GM23248 (cell line): ENCODE measurements at places on chromosomes 12 and 14. TPM values are rescaled to one million over a fixed set of nuclear protein-coding genes. Genes with fewer than 3 reads are reported as not detected.

KRT71 gene
- not detected in 2 replicates for polyA plus RNA-seq

IL31 gene
- polyA plus RNA-seq = not detected in 2 replicates

CCDC38 gene
- polyA plus RNA-seq = 0.06 TPM in 1 of 2 replicates, not detected in the other

HOTAIR gene
- not detected in 2 replicates for polyA plus RNA-seq

TUBA1A gene
- 452 and 467 TPM in 2 replicates for polyA plus RNA-seq

DNA sequence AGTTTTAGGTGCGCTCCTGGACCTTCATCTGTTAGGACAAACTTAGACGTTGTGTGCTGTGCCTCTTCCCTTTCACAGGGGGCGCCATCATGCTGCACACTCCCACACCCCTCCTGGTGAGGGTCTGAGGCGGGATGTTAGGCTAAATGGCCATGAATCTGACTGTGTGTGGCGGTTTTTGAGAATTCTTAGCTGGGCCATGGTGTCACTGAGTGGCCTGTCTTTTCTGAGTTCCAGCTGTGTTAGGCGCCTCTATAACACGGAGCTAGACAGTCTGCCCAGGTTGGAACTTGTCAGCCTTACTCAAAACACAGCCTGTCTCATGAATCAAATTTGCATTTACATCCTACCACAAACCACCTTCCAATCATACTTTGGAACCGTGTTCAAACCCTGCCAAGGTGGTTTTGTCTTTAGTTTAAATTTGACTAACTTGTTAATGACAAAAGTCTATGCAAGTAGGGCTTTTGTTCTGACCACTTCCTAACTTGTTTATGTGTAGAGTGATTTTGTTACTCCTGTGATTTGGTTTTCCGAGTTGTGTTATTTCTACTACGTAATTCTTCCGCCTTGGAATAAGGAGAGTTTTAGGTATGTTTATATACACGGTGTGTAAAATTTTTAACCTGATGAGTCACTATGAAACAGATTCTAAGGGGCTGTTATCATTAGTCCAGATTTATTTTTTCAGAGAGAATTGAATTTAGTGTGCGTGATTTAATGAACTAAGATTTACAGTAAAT, 19.6 kb downstream of the ACVR1B start:
- peak; percentile 42 for DNase-seq

DNA sequence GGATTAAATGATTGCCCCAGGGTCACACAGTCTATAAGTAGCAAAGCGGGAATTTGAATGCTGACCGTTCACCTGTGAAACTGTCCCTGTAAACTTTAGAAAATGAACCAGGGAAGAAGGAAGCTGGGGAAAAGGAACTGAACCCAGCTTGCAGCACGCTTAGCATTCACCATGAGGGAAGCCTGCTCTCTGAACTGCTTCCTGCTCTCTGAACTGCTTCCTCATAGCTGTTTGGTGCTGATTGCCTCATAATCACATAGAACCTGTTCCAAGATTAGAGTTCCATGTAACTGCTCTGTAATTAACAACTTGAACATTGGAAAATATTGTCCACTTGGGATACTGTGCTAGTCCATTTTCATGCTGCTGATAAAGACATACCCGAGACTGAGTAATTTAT, 1504.8 kb upstream of the TMEM132C start:
- no peak for DNase-seq

- DNase-seq = peak; percentile 100
These were observed 67.2 kb downstream of the BTG1 start for GRCh38 chr12:92078167-92079053.

DNA sequence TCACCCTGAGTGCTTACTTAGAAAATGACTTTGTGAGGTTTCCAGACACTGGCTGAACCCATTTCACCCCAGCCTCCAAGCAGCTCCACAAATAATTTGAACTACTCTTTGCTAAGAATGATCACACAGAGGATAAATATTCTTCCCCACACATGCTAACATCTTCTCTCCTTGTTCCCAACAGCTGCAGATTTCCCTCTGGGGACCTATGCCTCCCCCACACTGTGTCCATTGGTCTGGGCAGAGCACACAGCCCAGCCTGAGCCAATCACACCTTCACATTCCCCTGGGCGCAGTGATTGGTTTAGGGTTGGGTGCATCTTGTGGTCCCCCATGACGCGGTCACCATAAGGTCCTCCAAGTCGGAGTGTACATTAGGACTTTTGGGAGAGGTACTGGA, 6.9 kb downstream of the SDR9C7 start:
- no peak for DNase-seq

DNA sequence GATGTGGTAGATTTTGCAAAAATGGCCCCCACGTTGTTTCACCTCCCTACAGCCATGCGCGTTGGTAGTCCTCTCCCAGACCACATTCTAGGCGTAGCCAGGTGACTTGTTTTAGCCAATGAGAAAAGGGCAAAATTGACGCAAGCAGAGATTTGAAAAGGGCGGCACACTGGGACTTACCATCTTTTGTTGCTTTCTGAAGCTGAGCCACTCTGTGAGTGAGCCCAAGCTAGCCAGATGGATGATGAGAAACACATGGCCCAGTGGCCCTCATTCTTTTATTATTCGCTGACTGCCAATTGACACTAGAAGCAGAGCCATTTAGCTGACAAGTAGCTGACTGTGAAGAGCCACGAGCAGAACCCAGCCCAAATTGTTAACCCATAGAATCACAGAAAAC, 142.0 kb upstream of the GZMB start:
- peak; percentile 15 for DNase-seq

- DNase-seq = no peak
These were observed 34.7 kb downstream of the CIT start for GRCh38 chr12:119842380-119842779.

GRCh38 chr14:51318813-51319597, 79.0 kb downstream of the TMX1 start:
- DNase-seq = peak; percentile 40

DNA sequence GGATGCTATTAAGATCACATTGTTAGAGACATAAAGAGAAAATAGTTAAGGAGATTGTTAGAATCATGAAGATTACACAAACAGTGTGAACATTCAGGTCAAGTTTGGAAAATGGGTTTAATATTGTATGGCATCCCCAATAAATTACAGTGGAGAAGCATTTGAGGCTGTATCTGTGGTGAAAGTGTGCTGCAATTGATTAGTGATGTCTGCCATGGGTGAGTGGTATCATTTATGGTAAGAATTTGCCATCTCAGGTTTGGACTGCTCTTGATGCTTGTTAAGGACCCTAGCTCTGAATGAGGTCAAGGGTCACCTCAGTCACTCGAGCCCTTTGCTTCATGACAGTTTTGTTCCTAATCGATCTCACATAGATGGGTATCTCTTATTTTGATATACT, 265.7 kb upstream of the SRRM4 start:
- DNase-seq = no peak

DNA sequence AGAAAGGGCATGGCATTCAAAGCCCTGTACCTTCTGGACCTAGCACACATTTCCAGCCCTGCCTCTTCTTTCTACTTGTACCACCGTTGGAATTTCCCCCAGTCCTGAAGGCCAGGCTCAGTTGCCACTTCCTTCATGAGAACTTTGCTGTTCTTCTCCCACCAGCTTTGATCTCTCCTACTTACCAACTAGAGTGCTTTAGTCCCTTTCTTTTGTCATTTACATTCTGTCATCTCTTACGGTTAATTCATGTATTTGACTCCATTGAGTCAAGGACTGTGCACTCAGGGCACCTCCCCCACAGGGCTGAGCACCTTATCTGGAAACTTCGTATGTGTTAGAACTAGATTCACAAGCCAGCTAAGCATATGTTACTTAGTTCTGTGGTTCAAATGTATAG, 26.3 kb downstream of the BICDL1 start:
- no peak for DNase-seq

- DNase-seq = no peak
These were observed 45.8 kb downstream of the SVOP start for GRCh38 chr12:108975024-108975593.

- DNase-seq = peak; percentile 76
These were observed 18.7 kb downstream of the DAD1 start for GRCh38 chr14:22570132-22570949.

GRCh38 chr14:54935958-54936357, 33.3 kb upstream of the GCH1 start:
- DNase-seq = peak; percentile 14

DNA sequence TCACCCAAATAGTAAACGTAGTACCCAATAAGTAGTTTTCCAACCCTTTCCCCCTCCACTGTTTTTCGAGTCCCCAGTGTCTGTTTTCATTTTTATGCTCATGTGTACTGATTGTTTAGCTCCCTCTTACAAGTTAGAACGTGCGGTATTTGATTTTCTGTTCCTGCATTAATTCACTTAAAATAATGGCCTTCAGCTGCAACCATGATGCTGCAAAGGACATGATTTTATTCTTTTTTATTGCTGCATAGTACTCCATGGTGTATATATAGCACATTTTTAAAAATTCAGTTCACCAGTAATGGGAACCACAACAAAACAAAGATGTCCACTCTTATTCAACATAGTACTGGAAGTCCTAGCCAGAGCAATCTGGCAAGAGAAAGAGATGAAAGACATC, 72.8 kb downstream of the DUSP6 start:
- DNase-seq = no peak

DNA sequence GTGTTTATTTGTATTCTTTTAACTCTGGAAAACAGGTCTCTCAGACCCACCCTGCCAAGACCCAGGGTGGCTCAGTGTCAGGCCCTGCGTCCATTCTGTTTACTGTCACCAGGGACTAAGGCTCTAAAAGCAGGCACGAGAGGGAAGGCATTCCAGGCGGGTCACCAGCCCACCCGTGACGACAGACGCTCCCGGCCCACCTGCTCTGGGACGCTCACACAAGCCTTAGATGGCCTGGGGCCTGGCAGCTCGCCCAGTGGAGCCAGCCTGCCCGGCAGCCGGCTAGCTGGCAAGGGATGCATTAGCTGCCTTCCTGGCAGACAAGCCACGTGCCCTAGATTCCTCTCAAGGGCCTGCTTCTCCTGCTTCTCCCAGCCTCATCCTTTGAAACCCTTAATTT, 9.2 kb upstream of the NUAK1 start:
- no peak for DNase-seq

GRCh38 chr12:104384141-104384880, 72.4 kb upstream of the CHST11 start:
- DNase-seq = no peak
